ENCODE measurements at places on chromosomes 6 and 20.

DNA sequence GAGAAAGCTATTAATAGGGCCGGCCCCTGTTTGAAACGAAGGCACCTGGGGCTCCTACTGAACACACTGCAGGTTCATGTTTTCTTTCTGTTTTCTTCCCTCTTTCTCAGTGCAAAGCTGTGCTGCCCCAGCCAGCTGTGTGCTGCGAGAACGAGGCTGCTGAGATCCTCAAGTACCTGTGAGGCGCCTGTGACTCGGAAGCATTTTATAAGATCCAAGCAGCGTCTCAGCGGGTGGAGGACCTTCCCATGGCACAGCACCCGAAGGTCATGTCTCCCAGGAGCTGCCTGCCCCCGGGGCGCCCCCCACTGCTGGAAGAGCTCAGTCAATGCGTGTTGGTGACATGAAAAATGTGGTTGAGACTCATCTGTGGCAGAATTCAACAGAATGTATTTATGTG, 66.3 kb downstream of the SMOC2 start:
- DNase-seq, result no peak

- DNase-seq, result no peak
Measured at GRCh38 chr6:37173493-37174195, 3.7 kb downstream of the PIM1 start.

DNA sequence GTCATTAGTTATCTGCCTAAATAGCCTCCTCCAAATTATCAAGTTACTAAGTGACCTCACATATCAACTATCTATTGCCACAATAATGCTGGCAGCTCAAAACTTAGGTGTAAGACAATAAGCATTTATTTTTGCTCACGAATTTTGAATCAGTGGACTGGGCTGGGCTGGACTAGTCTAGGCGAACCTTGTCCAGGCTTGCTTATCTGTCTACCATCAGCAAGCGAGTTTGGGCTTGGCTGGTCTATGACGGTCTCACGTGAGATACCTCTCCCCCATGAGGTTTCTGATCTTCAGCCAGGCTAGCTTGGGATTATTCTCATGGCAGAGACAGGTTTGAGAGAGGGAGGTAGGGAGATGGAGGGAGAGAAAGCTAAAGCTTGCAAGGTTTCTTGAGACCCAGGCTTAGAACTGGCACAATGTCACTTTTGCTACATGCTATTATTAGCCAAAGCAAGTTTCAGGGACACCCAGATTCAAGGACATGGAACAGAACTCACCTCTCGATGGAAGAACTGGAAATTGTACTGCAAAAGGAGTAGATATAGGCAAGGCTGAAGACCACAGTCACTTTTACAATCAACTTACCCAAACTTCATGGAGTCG, 80.9 kb downstream of the WASF1 start:
- DNase-seq, result no peak

DNA sequence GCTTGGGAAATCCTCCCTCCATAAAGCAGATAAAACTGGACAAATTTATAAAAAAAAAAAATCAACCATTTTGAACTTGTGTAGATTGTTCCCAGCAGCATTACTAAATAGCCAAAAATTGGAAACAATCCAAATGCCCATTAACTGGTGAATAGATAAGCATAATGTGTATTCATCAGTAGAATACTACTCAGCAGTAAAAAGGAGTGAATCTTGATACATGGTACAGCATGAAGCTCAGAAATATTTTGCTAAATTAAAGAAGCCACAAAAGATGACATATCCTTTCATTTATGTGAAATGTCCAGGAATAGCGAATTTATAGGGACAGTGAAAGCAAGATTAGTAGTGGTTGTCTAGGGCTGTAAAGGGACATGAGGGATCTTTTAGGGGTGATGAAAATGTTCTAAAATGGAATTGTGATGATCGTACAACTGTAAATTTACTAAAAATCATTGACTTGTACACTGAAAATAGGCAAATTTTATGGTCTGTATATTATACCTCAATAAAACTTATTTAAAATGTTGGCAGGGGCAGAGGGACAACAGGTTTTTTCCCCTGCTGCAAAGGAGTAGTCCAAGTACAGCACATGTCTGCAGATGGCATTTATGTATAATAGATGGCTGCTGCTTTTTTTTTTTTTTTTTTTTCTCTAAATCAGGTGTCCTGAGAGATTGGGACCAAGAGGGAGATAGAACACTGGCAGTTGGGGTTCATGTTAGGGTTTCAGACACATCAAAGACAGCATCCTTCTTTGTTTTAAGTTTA, 59.5 kb downstream of the CBFA2T2 start:
- no peak for DNase-seq

GRCh38 chr20:22861231-22861980, 173.7 kb upstream of the SSTR4 start:
- DNase-seq, result no peak

GRCh38 chr6:140867336-140867735, 1265.4 kb upstream of the GJE1 start:
- DNase-seq, result no peak

GRCh38 chr6:44660561-44661220, 273.2 kb downstream of the CDC5L start:
- no peak for DNase-seq

DNA sequence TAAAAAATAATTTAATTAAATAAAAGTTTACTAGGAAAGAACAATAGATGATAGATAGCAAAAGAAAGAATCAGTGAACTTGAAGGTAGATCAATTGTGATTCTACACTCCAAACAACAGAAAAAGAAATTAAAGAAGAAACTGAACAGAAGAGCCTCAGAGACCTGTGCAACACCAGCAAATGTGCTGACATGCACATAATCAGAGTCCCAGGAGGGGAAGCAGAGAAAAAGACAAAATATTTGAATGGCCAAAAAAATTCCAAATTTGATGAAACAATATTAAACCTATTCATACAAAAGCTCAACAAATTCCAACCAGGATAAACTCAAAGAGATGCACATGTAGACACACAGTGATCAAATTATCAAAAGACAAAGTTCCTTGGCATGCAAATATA, 267.5 kb upstream of the OPRM1 start:
- no peak for DNase-seq

DNA sequence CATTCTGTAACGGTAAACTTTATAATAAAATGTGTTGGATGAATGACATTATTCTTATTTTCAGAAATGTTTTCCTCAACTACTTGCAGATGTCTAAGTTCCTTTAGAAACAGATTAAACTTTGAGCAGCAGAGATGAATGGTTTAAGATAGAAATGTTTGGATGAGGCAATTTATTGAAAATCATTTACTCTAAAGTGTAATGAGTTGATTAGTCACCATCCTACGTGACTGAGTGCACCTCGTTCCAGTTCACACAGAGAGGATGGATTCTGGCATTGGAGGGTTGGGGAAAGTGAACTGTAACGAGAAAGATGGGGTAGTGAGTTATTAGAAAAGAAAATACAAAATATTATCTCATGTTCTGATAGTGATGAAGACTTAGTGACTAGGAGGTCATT, 28.7 kb downstream of the SMPDL3A start:
- DNase-seq, result no peak

GRCh38 chr6:107695061-107695720, 128.9 kb downstream of the SCML4 start:
- DNase-seq, result no peak

DNA sequence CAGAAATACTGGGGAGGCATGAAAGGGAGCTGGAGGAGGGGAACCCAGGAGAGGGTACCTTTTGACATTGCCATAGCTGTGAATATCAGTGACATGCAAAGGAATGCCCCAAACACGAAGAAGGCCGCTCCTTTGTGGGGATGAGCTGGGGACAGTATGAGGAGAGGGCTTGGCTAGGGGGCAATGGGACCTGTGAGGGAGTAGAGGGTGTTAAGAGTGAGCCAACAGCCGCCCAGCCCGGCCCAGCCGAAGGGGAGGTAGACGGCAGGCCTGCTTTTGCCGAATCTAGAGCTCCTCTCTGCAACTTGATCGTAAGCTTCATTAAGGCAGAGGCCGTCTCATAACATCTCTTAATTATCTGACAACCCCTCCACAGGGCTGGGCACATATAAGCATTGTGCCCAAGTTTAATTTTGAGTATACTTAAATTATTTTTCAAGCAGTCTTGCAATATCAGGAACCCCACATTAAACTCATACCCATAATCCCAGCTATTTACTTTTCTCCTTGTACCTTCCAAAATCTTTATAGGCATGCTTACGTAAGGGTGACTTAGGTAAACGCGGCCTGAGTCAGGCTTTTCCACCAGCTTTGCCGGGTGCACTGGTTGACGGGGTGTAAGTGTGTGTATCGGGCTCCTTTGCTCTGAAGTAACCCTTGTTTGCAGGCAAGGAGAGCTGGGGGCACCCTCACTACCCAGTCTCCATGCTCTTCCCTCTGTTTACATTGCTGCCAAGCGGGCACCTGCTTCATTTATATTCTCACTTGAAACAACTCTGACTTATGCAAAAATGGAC, 24.9 kb upstream of the VEGFA start:
- DNase-seq, result no peak

- no peak for DNase-seq
Measured at GRCh38 chr20:39631557-39631956, 669.4 kb downstream of the DHX35 start.

DNA sequence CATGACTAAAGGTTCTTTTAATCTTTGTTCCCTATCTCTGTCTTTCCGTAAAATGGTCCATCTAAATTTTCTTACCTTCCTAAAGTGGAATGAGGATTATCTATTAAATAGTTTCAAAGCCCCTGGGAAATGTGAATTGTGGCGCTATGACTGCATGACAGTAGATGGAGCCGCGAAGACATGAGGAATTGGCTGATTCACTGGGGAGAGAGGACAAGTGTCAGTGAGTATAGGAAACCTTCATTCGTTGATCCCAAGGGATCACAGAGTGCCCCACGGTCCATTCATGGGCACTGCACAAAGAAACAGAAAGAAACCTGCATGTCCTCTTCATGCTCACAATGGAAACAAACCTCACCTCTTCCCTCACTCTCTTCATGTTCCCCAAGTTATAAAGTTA, 479.3 kb upstream of the BTBD3 start:
- DNase-seq, result no peak

DNA sequence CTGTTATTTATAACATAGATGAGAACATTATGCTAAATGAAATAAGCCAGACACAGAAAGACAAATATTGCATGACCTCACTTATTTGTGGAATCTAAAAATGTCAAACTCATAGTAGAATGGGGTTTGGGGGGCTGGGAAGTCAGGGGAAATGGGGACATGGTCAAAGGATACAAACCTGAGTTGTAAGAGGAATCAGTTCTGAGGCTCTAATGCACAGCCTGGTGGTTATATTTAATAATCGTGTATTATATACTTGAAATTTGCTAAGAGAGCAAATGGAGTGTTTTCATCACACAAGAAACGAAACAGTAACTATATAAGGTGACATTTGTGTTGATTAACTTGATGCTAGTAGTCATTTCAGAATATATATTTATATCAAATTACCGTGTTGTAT, 40.8 kb upstream of the GFOD1 start:
- DNase-seq, result no peak
